ENCODE measurements at places on chromosomes 5 and 9.

- no peak for DNase-seq
Measured at GRCh38 chr5:126508251-126508961, 85.2 kb downstream of the GRAMD2B start.

- DNase-seq: no peak
Measured at GRCh38 chr5:173855162-173855994, 32.8 kb upstream of the CPEB4 start.

GRCh38 chr9:97857606-97858392 lies 4.8 kb downstream of the FOXE1 start:
- DNase-seq: no peak

DNA sequence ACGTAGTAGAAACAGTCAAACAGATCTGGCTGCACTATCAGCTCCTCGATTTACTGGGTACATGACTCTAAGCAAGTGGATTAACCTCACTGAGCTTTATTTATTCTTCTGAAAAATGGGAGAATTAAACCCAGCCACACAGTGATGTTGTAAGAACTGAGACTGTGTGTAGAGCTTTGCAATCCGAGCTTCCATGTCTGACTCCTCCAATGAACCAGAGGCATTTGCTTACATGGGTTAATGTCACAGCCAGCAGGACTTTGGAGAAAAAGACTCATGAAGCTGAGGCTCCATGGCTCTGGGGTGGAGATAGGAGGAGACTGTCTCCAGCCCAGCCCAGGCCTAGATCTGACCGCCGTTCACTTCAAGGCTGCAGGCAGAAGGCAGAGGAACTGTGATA lies 201.3 kb downstream of the CDK5RAP2 start:
- no peak for DNase-seq

GRCh38 chr9:106283769-106284168 lies 579.2 kb upstream of the ZNF462 start:
- no peak for DNase-seq

GRCh38 chr5:98468188-98468869 lies 305.1 kb upstream of the RGMB start:
- no peak for DNase-seq

DNA sequence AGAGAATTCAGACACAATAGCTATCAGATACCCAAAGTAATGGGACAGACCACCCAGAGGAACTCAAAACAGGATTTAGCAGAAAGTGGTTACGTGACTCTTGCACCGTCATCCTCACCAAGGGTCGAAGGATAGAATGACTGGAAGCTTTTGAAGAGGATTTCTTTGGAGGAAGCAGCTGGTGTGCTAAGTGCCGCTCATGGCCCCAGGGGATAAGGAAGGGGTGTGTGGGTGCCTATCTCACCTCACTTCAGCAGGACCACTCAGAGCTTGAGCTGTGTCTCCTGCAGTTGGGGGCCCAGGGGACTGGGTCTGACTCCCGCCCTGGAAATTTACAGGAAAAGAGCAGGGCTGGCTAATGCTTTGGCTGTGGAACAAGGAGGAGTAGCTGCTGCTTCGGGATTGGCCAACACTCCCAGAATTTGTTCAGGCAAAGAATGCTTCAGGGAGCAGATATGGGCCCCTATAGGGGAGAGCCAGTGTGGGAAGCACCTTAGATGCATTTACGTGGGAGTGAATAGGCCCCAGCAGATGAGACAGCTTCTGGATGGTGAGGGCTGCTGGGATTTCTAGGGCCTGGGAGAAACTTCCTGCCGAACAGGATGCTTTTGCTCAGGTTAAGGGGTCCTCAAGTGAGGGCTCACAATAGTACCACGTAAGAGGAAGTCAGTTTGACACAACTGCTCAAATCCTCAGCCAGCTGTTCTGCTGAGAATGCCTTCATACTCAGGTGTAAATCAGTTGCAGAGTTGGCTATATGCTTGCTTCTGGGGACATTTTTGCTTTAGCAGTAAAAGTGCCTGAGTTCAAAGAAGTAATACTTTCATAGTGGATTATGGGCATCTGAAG lies 29.1 kb upstream of the TOMM5 start:
- no peak for DNase-seq

GRCh38 chr9:257957-258356 lies 43.3 kb downstream of the DOCK8 start:
- peak; percentile 88 for DNase-seq

DNA sequence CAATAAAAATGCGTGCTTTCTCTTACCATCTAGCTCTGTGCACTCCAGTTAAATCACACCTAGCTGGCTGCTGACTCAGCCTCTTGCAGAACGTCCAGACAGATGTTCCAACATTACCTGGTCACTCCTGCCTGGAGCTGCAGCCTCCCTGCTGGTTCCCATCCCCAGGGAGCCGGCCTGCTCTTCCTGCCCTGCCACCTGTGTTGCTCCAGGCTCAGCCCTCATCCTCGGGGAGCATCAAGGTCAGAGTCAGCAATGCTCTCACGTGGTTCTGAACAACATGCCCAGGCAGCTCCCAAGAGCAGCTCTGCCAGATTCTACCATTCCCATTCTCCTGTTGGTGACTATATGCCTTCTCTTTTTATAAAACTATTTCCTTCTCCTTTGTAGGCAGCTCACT lies 81.3 kb downstream of the GADD45G start:
- no peak for DNase-seq

- no peak for DNase-seq
Measured at GRCh38 chr9:118711843-118712242, 657.4 kb downstream of the BRINP1 start.

DNA sequence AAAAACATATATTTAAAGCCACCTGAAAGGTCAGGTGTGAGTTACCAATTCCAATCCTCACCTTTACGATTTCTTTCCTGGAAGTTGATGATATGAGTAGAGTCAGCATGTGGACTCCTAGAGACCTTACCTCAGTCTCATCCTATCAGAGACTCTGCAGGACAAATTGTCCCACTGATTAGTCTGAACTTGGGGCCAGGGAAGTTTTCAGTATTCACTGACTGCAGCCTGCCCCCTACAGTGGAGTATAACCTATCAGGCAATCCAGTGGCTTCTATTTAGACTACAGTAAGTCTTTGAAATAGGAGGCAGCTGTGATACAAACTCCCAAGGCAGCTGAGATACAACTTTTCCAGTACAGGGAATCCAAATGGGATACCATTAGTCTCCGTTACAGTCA lies 449.4 kb upstream of the CDH10 start:
- no peak for DNase-seq

DNA sequence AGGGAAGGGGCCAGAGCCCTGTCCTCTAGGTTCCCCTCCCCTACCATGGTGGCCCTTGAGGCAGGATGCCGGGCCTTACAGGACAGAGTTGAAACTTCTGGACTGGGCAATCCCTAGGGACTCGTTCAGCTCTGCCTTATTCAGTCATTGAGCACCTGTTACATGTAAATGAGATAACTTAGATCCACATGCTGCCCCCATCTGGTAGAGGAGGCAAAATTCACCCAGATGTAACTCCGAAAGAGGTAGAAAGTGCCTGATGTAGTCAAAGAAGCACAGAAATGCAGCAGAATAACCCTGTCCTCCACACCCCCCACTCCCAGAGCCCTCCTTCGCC lies 1.5 kb downstream of the GGTA1 start:
- DNase-seq: peak; percentile 71

DNA sequence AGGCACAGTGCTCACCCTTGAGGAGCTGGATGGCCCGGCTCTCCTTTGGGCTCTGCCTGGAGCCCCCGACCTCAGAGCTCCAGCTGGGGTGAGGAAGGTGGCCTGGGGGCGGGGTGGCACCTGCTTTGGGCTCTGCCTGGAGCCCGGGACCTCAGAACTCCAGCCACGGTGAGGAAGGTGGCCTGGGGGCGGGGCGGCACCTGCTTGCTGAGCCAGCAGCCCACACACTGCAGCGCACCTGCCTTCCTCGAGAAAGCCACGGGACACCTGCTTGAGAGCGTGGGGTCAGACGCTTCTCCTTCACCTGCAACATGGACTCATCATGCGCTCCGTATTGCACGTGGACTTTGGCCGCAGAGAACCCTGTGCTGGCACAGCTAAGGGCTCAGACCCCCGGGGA lies 51.8 kb downstream of the IRX2 start:
- DNase-seq: no peak

DNA sequence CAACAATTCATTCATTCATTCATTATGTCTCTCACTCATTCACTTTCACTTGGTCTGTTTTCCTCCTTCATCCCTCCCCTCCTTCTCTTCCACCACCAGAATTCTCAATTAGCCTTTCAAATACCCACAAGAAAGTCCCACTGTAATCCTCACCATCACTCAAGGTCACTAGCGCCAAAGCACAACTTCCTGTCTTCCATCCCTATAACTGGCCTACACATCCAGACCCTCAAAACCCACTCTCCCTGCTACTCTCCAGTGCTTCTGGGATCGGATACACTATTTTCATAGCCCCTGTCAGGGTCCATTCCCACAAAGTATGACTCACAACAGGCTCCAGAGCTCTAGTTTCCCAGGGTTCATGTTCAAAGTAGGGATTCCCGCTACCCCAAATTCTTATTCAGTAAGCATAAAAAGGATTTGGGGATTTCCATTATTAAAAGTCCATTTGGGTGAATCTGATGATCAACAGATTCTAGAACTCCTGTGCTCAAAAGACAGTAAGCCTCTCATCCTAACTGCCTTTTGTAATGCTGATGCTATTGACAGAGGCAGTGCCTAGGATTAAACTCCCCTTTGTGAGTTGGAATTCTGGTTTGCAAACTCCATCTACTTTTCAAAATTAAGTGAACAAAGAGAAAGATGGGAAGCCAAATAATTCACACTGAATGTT lies 250.9 kb downstream of the SEMA5A start:
- no peak for DNase-seq

- no peak for DNase-seq
Measured at GRCh38 chr5:85375525-85375924, 990.8 kb upstream of the EDIL3 start.

DNA sequence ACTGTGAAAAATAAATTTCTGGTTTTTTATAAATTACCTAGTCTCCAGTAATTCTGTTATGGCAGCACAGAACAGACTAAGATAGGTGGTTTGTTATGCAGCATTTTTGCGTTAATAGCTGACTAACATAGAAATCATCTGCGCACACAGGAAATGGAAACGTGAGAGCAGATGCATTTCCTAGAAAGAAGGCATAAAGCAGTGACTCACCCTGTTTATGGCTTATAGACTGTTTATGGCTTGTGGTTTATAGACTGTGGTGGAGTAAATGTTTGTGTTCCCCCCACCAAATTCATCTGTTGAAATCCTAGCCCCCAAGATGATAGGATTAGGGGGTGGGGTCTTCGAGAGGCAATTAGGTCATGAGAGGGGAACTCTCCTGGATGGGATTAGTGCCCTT lies 18.3 kb upstream of the OSMR start:
- DNase-seq: no peak

GRCh38 chr9:75000835-75001234 lies 27.3 kb downstream of the CARNMT1 start:
- no peak for DNase-seq

DNA sequence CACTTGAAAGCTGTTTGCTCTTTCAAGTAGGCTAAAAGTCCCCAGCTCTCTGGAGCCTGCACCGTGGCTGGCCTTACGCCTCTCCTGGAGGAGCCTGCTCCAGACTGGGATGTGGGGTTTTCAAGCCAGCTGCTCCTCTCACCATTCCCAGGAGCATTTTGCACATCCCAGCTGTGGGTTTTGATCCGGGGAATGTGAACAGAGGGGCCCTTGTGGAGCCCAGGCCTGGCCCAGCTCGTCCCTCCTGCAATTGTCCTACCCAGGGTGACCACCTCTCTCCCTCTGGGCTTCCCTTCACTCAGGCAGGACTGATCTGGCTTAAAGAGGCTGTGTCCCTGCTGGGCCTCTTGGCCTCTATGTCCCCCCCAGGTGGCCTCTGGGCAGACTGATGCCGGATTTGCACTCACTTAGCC lies 32.5 kb upstream of the TIFAB start:
- no peak for DNase-seq

DNA sequence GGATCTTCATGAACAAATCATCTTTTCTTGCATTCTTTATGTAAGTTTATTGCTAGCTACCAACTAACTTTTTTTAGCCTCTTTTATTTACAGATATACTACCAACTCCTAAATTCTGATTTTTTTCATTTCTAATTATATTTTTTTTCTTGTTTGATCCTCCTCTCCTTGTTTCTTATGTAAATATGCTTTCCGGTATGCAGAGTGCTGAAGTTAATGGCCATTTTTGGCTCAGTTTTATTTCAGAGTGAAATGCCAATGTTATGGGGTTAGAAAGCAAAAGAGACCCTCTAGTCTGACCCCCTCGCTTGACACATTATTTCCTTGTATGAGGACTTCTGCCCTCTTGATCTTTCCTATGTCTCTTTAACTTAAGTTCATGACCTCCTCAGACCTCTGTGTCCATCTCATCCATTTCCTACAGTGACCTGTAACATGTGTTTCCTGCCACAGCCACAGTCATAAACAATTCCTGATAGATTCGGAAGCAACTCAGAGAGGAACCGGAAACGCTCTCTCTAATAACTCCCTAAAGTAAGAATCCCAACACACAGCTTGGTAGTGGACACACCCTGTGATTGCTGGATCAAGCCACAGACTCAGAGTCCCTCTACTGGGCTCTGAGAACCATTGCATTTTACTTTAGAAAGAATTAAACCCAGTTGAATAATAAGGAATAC lies 42.9 kb upstream of the AFAP1L1 start:
- DNase-seq: no peak

- DNase-seq: no peak
Measured at GRCh38 chr9:100581081-100581480, 3.2 kb downstream of the CAVIN4 start.

DNA sequence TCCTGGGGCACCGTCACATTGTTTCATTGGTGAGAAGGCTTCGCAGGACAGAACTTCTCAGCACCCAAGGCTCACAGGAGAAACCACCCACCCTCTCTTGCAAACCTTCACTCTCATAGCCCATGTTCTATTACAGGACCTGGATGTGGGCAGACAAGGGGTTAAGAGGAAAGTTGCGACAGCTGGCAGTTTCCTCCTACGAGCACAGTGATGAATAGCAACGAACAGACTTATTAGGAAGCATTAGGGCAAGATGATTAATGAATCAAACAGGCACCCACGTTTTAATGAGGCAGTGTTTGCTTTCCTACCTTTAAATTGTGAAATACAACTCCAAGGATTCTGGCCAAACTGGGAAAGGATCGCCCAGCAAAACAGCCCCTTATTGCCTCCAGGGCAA lies 339.3 kb downstream of the DRD1 start:
- DNase-seq: no peak

DNA sequence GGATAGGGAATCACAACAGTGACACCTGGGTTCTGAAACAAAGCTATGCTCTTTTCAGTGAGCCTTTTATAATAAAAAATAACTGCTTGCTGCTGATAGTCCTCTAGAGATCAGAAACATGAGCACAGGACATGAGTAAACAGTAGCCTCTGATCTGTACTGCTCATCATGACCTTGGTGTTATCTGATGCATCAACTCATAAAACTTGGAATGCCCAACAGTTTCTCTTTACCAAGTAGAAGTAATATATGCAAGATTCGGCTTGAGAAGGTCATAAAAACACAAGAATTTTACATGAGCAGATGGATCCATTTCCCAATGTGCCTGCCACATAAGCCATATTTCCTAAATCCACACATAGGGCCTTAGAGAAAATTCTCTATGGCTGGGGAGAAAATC lies 318.3 kb upstream of the GRAMD2B start:
- no peak for DNase-seq

- no peak for DNase-seq
Measured at GRCh38 chr5:137034213-137034612, 464.9 kb downstream of the SPOCK1 start.

Data from GF-D8 (cell line).